ENCODE measurements at places on chromosomes 2 and 18.

- DNase-seq: no peak
Observed at GRCh38 chr2:18932853-18933252, 343.5 kb upstream of the NT5C1B start.

DNA sequence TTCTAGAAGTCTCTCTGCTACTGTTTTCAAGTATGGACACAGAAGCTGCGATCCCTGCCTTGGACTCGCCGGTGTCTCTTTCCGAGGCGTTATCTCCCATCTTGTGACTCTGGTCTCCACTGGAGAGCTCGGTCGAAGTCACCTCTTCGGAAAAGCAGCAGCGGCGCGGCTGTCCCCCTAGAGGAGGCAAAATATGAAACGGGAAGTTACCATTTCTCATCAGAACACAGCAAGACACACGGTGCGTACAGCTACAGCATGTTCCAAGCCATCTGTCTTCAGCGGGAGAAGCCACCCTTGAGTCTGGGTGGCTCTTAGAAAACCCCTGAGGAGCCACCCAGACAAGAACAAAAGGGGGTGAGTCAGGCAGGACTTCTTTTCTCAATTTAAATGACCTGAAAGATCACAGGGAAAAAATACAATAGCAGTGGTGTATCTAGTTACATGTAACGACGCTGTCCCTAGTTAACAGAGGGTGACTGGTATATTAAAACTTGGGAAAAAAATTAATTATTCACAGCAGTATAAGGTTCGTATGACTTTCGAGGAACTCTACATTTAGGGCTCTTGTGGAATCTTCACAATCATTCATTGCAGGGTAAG, 114.8 kb downstream of the ZNF516 start:
- no peak for DNase-seq

- no peak for DNase-seq
Observed at GRCh38 chr2:167492486-167492885, 604.2 kb downstream of the XIRP2 start.

GRCh38 chr2:236867441-236868260, 218.0 kb upstream of the COPS8 start:
- DNase-seq: no peak
